ENCODE measurements at places on chromosomes 4 and X. TPM values are rescaled to one million over a fixed set of nuclear protein-coding genes. Genes with fewer than 3 reads are reported as not detected.

The SLIT2 gene
- total RNA-seq = 13.6 TPM

GRCh38 chr4:120841580-120841979 lies 80.9 kb downstream of the PRDM5 start:
- peak; percentile 17 for DNase-seq

GRCh38 chr4:108937066-108937465 lies 174.2 kb upstream of the ETNPPL start:
- DNase-seq = peak; percentile 38

- DNase-seq = no peak
Measured at GRCh38 chrX:154804261-154804956, 876 bp downstream of the MPP1 start.

- peak; percentile 68 for DNase-seq
Measured at GRCh38 chrX:39757971-39758370, 339.8 kb downstream of the BCOR start.

- no peak for DNase-seq
Measured at GRCh38 chr4:189207872-189208271, 732.8 kb upstream of the FRG1 start.

DNA sequence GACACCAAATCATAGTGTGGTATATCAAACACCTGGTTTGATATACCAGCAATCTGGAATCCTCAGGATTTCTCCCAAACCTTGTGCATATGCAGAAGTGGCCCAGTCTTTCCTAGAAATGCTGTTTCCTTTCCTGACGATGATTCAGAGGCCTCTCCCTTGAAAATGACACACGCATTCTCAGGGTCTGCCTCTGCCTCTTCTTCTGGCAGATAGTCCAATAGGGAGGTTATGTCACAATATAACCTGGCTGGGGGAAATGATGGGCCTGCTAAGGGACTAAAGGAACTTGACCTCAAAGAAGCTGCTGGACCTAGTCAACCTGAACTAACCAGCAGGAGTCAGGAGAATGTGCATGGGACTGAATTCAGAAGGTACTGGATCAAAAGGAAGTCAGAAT lies 435.2 kb downstream of the IDS start:
- DNase-seq = no peak
